Stimulated activated CD8-positive, alpha-beta memory T cell treated with anti-CD3 and anti-CD28 coated beads, Interleukin-2, amount 100 ng/mL, for 48 hours (primary cell): ENCODE measurements at places on chromosomes 11 and 22.

DNA sequence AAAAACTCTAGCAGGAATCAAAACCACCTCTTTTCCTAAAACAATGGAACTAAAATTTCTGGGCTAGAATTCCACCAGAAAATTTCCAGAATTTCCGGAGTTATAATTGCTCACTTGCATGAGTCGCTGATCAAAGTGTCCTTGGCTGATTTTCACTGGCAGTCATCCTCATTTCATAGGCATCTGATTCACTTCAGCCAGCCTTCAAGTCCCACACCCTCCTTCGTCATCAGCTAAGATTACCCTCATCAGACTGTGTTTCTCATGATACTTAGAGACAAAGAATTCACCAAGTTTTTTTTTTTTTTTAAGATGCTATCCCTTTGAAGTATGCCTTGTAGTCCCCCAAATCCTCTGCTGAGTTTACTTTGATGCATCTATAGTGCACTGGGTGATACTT is 71.5 kb upstream of the RAB38 start:
- DNase-seq, result no peak

GRCh38 chr22:39574779-39575551 is 4.4 kb downstream of the CACNA1I start:
- DNase-seq, result no peak

GRCh38 chr11:33128739-33129138 is 32.5 kb downstream of the CSTF3 start:
- no peak for DNase-seq

- no peak for DNase-seq
These were observed 197.7 kb upstream of the CTSC start for GRCh38 chr11:88535266-88535665.

GRCh38 chr11:94791216-94791889 is 23.2 kb downstream of the AMOTL1 start:
- DNase-seq, result no peak

DNA sequence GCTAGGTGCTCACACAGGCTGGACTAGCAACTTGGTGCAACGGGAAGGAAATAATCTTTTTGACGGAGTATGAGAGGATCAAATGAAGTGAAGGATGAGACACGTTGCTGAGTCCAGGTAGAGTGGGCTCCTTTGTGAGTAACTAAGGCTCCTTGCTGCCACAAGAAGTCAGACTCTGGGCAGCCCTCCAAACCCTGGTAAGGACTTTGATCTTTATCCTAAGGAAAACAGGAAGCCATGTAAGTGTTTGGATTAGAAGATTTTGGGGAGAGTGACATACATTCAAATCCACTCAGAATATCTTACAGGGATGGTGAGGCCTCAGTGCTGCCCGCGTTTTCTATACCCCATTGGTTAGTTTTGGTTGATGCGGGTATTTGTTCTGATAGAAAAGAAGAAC is 155.9 kb upstream of the RAG2 start:
- no peak for DNase-seq

DNA sequence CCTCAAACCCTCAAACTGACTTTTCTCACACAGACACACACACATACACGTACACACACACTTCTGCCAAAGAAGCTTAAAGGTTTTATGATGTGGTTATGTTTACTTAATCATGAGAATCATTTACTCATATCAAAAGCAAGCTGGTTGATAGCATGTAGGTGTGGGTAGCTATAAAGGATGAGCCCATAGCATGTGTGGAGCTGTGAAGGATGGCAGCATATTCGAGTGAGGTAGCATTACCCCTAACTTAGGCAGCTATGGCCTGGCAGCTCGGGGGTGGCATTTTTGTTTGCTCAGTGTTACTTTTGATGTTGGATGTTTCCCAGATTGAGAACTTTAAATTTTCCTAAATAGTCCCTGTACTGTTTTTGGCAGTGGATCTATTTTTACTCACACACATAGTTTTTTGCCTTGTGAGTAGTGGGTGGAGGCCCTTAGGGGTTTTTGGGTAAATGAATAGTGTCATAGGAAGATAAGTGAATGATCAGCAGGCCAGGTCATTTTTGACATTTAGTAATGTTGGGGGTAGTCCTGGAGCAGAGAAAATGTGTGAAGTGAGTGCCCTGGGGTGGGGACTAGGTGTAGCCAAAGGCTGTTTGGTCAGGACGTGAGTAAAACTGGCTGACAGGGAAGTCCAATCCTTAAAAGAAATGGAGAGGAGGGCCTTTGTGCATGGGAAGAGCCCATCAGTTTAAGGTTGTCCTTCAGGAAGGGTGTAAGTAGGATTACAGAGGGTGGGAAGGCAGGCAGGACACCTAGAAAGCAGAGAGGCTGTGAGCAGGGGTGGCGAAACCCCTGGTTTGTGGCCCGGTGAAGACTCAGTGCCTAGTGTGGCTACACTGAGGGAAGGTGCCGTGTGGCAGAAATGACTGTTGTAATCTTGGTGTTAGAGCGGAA is 7.1 kb downstream of the YWHAH start:
- DNase-seq, result no peak

DNA sequence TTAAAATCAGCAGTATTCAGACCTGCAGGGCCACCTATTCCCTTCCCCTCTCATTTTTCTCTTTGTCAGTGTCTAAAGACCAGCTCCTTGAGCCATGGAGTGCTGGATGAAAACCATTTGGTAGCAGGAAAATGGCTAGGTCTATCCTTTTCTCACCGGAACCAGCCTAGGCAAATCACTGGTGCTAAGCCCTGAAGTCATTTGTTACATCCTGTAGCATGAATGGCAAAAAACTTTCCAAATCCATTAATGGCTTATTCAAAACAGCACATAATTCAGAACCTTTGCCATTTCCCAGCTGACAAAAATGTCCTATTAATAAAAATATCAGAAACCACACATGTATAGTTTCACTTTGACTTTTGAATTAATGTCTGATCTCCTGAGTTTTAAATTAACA is 209.5 kb upstream of the E2F8 start:
- no peak for DNase-seq

GRCh38 chr11:7555052-7555699 is 41.4 kb downstream of the PPFIBP2 start:
- no peak for DNase-seq

- no peak for DNase-seq
These were observed 61.1 kb upstream of the PICALM start for GRCh38 chr11:86129740-86130540.

GRCh38 chr11:72328366-72329224 is 84.6 kb upstream of the PHOX2A start:
- no peak for DNase-seq

GRCh38 chr11:33682446-33682845 is 18.2 kb downstream of the C11orf91 start:
- DNase-seq, result no peak

- DNase-seq, result peak; percentile 53
These were observed 7.7 kb downstream of the LPXN start for GRCh38 chr11:58567889-58568512.

- no peak for DNase-seq
These were observed 887.0 kb downstream of the KCNA4 start for GRCh38 chr11:29129844-29130243.

- no peak for DNase-seq
These were observed 20.2 kb upstream of the ACR start for GRCh38 chr22:50717709-50718351.

- no peak for DNase-seq
These were observed 21.9 kb downstream of the IGSF9B start for GRCh38 chr11:133934599-133935550.

DNA sequence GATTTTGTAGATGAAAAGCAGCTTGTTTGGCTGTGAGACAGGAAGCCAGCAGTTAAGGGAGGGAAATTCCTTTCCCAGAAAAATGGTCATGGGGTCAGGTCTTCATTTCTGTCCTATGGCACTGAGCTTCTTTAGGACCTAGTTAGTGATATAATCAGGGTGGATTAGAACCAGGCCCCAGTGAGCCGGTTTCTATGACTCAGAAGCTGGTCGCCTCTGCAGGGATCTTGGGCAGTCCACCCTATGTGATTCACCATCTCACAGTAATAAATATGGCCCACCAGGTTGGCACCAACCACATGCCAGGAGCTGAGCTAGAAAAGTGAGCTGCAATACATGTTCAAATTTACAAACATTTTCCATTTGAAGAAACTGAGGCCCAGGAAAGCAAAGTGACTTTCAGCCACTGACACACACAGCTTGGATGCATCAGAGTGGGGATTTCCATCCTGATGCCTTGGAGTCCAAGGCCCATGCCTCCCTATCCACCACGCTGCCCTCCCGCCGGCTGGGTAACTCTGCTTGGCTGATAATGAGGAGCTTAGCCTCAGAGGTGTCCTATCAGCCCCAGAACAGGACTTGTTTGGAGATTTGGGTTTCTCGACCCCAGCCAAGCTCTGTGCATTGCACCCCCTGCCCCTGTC is 42.0 kb downstream of the CD82 start:
- no peak for DNase-seq

DNA sequence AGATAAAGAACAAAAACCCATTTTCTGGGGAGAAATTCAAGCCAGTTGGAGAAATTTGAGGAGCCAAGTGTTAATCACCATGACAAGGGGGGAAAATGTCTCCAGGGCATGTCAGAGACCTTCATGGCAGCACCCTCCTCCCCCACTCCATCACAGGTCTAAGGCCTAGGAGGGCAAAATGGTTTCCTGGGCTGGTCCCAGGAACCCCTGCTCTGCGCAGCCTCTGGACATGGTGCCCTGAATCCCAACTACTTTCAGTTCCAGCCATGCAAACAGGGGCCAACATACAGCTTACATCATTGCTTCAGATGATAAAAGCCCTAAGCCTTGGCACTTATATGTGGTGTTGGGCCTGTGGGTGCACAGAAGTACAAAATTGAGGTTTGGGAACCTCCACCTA is 167.5 kb downstream of the LUZP2 start:
- no peak for DNase-seq

- DNase-seq, result no peak
These were observed 23.8 kb downstream of the DRD4 start for GRCh38 chr11:660681-661444.

GRCh38 chr11:40819230-40819629 is 640.2 kb downstream of the LRRC4C start:
- DNase-seq, result no peak

GRCh38 chr22:24304062-24304675 is 33.5 kb downstream of the SPECC1L start:
- DNase-seq, result no peak
